Endothelial cell of coronary artery (primary cell): ENCODE measurements at places on chromosomes 11 and 22. TPM values are rescaled to one million over a fixed set of nuclear protein-coding genes. Genes with fewer than 3 reads are reported as not detected.

Gene CCDC73
- not detected in 2 replicates for total RNA-seq

Gene AAMDC
- 65.6 and 78.5 TPM in 2 replicates for total RNA-seq

Gene BAIAP2L2
- 0.09 and 0.28 TPM in 2 replicates for total RNA-seq

Gene CHRM1
- total RNA-seq, result not detected in 2 replicates

Gene PANX3
- total RNA-seq, result not detected in 2 replicates

Gene SERPING1
- total RNA-seq, result 0.09 and 0.56 TPM in 2 replicates

Gene TIGD3
- total RNA-seq, result 0.09 and 0.27 TPM in 2 replicates

Gene MIAT
- 0.27 and 0.47 TPM in 2 replicates for total RNA-seq

Gene SORL1
- total RNA-seq, result 0.09 and 0.45 TPM in 2 replicates

Gene GRIK4
- total RNA-seq, result 0.09 and 0.18 TPM in 2 replicates

Gene FZD4
- 110 and 119 TPM in 2 replicates for total RNA-seq

Gene C11orf52
- total RNA-seq, result 0.09 TPM in 1 of 2 replicates, not detected in the other

Gene TECTA
- 0.19 and 0.27 TPM in 2 replicates for total RNA-seq

Gene TSPO
- total RNA-seq, result 300 and 316 TPM in 2 replicates

Gene MIOX
- total RNA-seq, result not detected in 2 replicates

Gene CHEK2
- 10.5 and 11.1 TPM in 2 replicates for total RNA-seq

Gene RFPL1
- total RNA-seq, result not detected in 2 replicates

Gene KRTAP5-2
- total RNA-seq, result not detected in 2 replicates

Gene BMAL1
- total RNA-seq, result 10.3 and 16.0 TPM in 2 replicates

Gene RIBC2
- total RNA-seq, result 0.28 and 0.72 TPM in 2 replicates

Gene RHOD
- 3.8 and 14.1 TPM in 2 replicates for total RNA-seq

Gene CCDC15
- 1.0 and 1.6 TPM in 2 replicates for total RNA-seq

Gene C22orf42
- total RNA-seq, result not detected in 2 replicates

Gene FAM180B
- total RNA-seq, result 0.09 TPM in 1 of 2 replicates, not detected in the other

Gene PHLDB1
- 73.8 and 87.3 TPM in 2 replicates for total RNA-seq

Gene BTG4
- not detected in 2 replicates for total RNA-seq

Gene HIKESHI
- 54.4 and 62.7 TPM in 2 replicates for total RNA-seq

Gene OR51E2
- total RNA-seq, result not detected in 2 replicates

Gene MS4A15
- total RNA-seq, result not detected in 2 replicates

Gene UBE2L6
- 17.4 and 40.3 TPM in 2 replicates for total RNA-seq

Gene PHF21A
- 6.4 and 12.5 TPM in 2 replicates for total RNA-seq

Gene TMEM225
- total RNA-seq, result not detected in 2 replicates

Gene PACSIN3
- 11.5 and 16.7 TPM in 2 replicates for total RNA-seq

Gene MUC2
- total RNA-seq, result under 0.01 TPM in 1 of 2 replicates, not detected in the other

Gene LMO2
- total RNA-seq, result 22.5 and 36.0 TPM in 2 replicates

Gene PPP1R14B
- 285 and 313 TPM in 2 replicates for total RNA-seq

Gene MRE11
- 11.4 and 12.2 TPM in 2 replicates for total RNA-seq

Gene MUC15
- total RNA-seq, result not detected in 2 replicates

Gene DRICH1
- 0.09 TPM in 1 of 2 replicates, not detected in the other for total RNA-seq

Gene C11orf16
- not detected in 2 replicates for total RNA-seq

Gene HEPN1
- total RNA-seq, result 0.09 TPM in 1 of 2 replicates, not detected in the other

Gene ELFN2
- 0.09 and 0.47 TPM in 2 replicates for total RNA-seq

Gene OSBP2
- total RNA-seq, result 5.6 and 7.6 TPM in 2 replicates

Gene INS
- total RNA-seq, result not detected in 2 replicates

Gene PIWIL4
- total RNA-seq, result 0.18 and 1.0 TPM in 2 replicates

Gene SEPTIN5
- 14.2 and 26.4 TPM in 2 replicates for total RNA-seq

Gene NRGN
- total RNA-seq, result 1.3 and 1.6 TPM in 2 replicates

Gene NLRP14
- total RNA-seq, result 0.09 and 0.45 TPM in 2 replicates

Gene APOC3
- not detected in 2 replicates for total RNA-seq

Gene SHISA8
- total RNA-seq, result not detected in 2 replicates

Gene HORMAD2
- total RNA-seq, result not detected in 2 replicates

Gene RAG2
- total RNA-seq, result not detected in 2 replicates

Gene FGF19
- total RNA-seq, result not detected in 2 replicates
